Astrocyte (in vitro differentiated cells and primary cell): ENCODE measurements at places on chromosomes 7 and 10. TPM values are rescaled to one million over a fixed set of nuclear protein-coding genes. Genes with fewer than 3 reads are reported as not detected.
A peak's percentile ranks its signal among the peaks of the same experiment; 100 is the strongest.

DNA sequence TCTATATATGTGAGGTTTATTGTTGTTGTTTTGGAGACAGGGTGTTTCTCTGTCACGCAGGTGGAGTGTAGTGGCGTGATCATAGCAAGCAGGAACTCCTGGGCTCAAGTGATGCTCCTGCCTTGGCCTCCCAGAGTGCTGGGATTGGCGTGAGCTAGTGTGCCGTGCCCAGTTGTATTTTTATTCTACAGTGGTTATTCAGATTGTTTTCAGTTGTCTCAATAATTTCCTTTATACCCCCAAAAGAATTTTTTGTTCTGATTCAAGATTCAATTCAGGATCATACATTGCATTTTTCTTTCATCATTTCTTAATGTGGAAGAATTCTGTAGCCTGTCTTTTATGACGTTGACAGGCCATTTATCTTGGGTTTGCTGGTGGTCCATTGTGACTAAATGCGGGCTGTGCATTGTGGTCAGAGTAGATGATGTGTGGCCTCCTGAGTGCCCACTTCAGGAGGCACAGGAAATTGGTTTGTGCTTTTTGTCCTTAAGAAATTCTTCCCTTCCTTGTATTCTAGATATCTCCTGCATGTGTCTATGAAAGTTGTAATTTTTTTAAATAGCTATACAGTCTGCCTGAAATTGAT is 22.9 kb downstream of the RBM33 start:
- H3K4me1 ChIP-seq, result peaks cover 18% of the 10 kb centered on the region
- H3K27ac ChIP-seq, result no peak overlapping the region
- H3K36me3 ChIP-seq, result no peaks in the 10 kb centered on the region
- DNase-seq, result no peak
- H3K27me3 ChIP-seq, result no peaks in the 10 kb centered on the region
- no peak overlapping the region for H3K4me3 ChIP-seq

DNA sequence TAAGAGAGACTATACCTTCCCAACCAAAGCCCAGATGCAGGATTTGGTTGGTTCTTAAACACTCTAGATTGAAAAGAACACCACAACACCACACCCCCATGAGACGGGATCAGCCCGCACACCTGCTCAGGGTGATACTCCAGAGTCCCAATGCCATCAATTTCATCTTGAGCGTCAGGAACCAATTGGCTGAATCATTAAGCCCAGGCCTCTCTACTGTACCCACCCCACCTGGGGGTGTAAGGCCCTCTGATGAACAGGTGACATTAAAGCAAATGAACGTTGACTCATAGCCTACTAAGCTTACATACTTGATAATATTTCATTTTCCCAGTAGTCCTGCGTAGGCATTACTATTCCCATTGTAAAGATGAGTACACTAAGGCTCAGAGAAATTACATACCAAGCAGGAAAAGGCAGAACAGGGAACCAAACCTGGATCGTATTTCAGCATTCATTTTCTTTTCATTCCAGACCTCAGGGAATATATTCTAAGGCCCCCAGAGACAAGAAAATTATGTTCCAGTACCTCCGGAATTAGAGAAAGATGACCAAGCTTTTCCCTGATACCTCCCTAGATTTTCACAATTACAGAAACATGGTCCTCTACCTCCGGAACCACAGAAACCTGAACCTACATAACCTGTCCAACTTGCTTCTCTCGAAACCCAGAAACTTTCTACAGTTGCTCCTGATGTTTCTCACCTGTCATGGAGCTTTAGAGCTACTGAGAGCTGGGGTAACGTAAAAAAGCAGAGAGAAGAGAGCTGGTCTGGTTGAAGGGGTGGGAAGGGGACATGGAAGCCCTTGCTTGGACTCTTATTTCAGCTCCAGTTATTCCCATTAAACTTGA is 43.1 kb upstream of the KDM7A start:
- H3K4me3 ChIP-seq, result no peak overlapping the region
- H3K36me3 ChIP-seq, result no peaks in the 10 kb centered on the region
- no peak for DNase-seq
- H3K27me3 ChIP-seq, result peaks cover 13% of the 10 kb centered on the region
- no peak overlapping the region for H3K27ac ChIP-seq
- no peaks in the 10 kb centered on the region for H3K4me1 ChIP-seq

- no peak overlapping the region for H3K4me3 ChIP-seq
- no peak for DNase-seq
- H3K27me3 ChIP-seq, result peaks cover 17% of the 10 kb centered on the region
- no peaks in the 10 kb centered on the region for H3K36me3 ChIP-seq
Measured at GRCh38 chr10:14371581-14371980, 40.9 kb upstream of the FRMD4A start.

- DNase-seq, result no peak
- no peaks in the 10 kb centered on the region for H3K36me3 ChIP-seq
- H3K4me3 ChIP-seq, result no peak overlapping the region
Measured at GRCh38 chr10:9419757-9420156, 1365.3 kb downstream of the GATA3 start.

The GPR15LG gene
- not detected in 2 replicates for total RNA-seq

- no peak overlapping the region for H3K4me3 ChIP-seq
- no peak overlapping the region for H3K27ac ChIP-seq
- no peaks in the 10 kb centered on the region for H3K27me3 ChIP-seq
Measured at GRCh38 chr10:3473271-3473670, 300.7 kb upstream of the PITRM1 start.

DNA sequence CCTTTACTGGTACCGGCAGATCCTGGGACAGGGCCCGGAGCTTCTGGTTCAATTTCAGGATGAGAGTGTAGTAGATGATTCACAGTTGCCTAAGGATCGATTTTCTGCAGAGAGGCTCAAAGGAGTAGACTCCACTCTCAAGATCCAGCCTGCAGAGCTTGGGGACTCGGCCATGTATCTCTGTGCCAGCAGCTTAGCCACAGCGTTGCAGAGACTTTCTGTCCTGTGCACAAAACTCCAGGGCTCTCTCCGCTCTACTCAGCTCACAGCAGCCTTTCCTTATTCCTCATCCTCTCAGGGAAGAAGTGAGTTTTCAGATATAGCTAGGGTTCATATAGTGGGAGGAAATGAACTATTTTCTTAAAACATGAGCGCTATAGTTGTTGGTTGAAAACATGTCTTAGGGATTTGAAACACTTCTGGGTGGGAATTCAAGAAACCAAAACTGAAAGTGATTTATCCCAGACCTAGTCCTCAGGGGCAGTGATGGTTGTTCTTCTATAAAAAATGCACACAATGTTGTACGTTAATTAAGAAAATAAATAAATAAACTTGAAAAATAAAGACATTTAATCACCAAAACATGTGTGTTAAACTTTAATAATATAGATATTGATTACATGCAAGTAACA is 150.2 kb upstream of the PRSS58 start:
- H3K27ac ChIP-seq, result no peak overlapping the region
- no peaks in the 10 kb centered on the region for H3K36me3 ChIP-seq
- no peaks in the 10 kb centered on the region for H3K4me1 ChIP-seq
- no peak for DNase-seq
- peaks cover 1% of the 10 kb centered on the region for H3K27me3 ChIP-seq

The ZNF467 gene
- total RNA-seq, result 16.5 and 16.6 TPM in 2 replicates

DNA sequence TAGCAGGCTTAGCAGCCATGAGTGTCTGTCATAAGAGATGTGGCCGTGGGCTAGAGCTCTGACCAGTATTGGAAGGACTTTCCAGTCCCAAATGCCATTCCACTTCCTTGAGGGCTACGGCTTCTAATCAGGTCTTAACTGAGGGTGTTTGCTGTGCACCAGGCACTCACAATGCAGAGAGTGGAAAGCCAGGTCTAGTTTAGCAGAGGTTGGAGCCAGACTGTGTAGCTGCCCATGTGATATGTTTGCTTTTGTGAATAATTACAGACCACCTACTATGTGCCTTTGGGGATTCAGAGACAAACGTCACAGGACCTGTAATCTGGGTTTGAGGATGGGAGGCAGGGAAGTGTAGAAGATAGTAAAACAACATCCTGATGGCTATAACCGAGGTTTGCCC is 79.8 kb downstream of the WDFY4 start:
- no peak for DNase-seq
- no peaks in the 10 kb centered on the region for H3K4me1 ChIP-seq
- H3K4me3 ChIP-seq, result no peak overlapping the region
- no peaks in the 10 kb centered on the region for H3K27me3 ChIP-seq
- no peak overlapping the region for H3K27ac ChIP-seq
- H3K36me3 ChIP-seq, result no peaks in the 10 kb centered on the region

- H3K4me3 ChIP-seq, result no peak overlapping the region
- no peaks in the 10 kb centered on the region for H3K36me3 ChIP-seq
- no peaks in the 10 kb centered on the region for H3K27me3 ChIP-seq
- no peak for DNase-seq
- no peak overlapping the region for H3K27ac ChIP-seq
Measured at GRCh38 chr7:38834357-38834756, 74.6 kb downstream of the VPS41 start.

The CC2D2B gene
- 0.18 and 0.60 TPM in 2 replicates for total RNA-seq

- no peaks in the 10 kb centered on the region for H3K36me3 ChIP-seq
- H3K27ac ChIP-seq, result no peak overlapping the region
- no peak overlapping the region for H3K4me3 ChIP-seq
- H3K4me1 ChIP-seq, result no peaks in the 10 kb centered on the region
Measured at GRCh38 chr10:109780997-109781396, 142.3 kb downstream of the XPNPEP1 start.

DNA sequence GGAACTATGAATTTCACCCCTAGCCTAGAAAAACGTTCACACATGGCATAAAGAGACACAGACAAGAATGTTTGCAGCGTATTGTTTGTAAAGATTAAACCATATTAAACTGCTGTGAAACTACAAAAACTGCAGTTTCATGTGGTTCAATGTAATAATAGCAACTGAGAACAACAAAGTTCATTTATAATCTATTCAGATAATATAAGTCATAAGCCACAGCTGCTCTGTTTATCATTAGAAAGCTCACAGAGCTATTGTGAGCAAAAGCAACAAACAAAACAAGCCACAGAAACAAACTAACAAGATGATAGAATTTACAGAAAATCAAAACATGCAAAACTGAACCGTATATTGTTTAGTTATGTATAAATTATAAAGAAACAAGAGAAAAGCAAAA is 113.5 kb downstream of the AHR start:
- no peak overlapping the region for H3K27ac ChIP-seq
- H3K27me3 ChIP-seq, result no peaks in the 10 kb centered on the region
- peaks cover 18% of the 10 kb centered on the region for H3K4me1 ChIP-seq
- no peak for DNase-seq
- no peaks in the 10 kb centered on the region for H3K36me3 ChIP-seq
- no peak overlapping the region for H3K4me3 ChIP-seq

DNA sequence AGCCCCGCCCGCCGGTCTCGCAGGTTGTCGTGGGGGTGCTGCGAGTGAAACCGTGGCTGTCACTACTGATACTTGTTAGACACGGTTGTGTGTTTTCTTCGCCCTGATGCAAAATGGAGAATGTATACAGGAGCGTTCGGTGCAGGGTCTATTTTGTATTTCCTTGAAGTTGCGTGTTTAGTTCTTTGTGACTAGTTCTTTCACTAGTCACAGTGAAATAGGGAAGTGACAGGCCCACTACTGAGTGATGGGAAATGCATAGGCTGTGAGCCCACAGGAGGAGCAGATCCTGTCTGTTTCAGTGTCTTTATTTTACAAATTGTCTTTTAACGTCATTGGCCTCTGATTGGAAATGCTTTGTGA is 675 bp downstream of the ABRAXAS2 start:
- H3K36me3 ChIP-seq, result no peaks in the 10 kb centered on the region
- H3K27me3 ChIP-seq, result no peaks in the 10 kb centered on the region
- no peak for DNase-seq
- peak overlapping the region; percentile 84 for H3K27ac ChIP-seq
- H3K4me3 ChIP-seq, result peak overlapping the region; percentile 89
- no peaks in the 10 kb centered on the region for H3K4me1 ChIP-seq

DNA sequence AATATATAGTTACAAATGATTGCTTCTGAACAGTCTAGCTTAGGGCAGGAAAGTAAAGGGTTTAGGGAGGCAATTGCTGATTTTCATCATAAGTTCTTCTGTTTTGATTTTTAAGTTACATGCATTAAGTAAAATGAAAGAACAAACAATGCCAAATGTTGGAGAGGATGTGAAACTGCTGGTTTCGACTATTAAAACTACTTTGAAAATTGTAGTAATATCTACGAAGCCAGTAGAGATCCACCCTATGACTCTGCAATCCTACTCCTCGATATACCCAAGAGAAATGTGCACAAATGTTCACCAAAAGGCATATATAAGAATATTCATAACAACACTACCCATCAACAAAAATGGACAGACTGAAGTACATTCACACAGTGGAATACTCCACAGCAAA is 24.3 kb downstream of the PDZD8 start:
- H3K4me1 ChIP-seq, result no peaks in the 10 kb centered on the region
- no peaks in the 10 kb centered on the region for H3K27me3 ChIP-seq
- DNase-seq, result no peak
- H3K36me3 ChIP-seq, result no peaks in the 10 kb centered on the region

GRCh38 chr7:26356929-26357798 is 65.5 kb downstream of the SNX10 start:
- no peak overlapping the region for H3K27ac ChIP-seq
- H3K4me1 ChIP-seq, result no peaks in the 10 kb centered on the region
- H3K27me3 ChIP-seq, result no peaks in the 10 kb centered on the region
- no peaks in the 10 kb centered on the region for H3K36me3 ChIP-seq

GRCh38 chr10:126663328-126663727 is 7.2 kb downstream of the C10orf90 start:
- peaks cover 3% of the 10 kb centered on the region for H3K27me3 ChIP-seq
- no peaks in the 10 kb centered on the region for H3K36me3 ChIP-seq
- DNase-seq, result peak; percentile 98
- H3K4me1 ChIP-seq, result peaks cover 27% of the 10 kb centered on the region
- H3K27ac ChIP-seq, result peak overlapping the region; percentile 96

DNA sequence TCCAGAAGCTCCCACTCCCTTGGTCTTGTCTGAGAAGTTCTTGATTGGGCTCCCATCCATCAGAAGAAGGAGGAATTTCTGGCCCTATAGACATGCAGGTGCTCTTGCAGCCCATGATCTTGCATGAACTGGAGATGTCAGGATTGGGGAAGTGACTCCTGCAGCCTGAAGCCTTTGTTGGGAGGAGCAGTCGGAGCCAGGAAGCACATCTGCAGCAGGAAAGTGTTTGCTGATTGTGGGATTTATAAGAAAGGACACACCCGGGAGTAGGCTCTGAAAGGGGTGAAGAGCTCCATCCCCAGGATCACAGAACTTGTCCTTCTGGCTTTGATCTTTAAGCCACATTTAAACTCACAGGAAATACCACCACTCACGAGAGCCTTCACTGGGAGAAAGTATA is 185.2 kb downstream of the DYNC1I1 start:
- H3K4me1 ChIP-seq, result no peaks in the 10 kb centered on the region
- DNase-seq, result no peak
- H3K36me3 ChIP-seq, result no peaks in the 10 kb centered on the region
